ENCODE measurements at places on chromosomes 7 and 10.

DNA sequence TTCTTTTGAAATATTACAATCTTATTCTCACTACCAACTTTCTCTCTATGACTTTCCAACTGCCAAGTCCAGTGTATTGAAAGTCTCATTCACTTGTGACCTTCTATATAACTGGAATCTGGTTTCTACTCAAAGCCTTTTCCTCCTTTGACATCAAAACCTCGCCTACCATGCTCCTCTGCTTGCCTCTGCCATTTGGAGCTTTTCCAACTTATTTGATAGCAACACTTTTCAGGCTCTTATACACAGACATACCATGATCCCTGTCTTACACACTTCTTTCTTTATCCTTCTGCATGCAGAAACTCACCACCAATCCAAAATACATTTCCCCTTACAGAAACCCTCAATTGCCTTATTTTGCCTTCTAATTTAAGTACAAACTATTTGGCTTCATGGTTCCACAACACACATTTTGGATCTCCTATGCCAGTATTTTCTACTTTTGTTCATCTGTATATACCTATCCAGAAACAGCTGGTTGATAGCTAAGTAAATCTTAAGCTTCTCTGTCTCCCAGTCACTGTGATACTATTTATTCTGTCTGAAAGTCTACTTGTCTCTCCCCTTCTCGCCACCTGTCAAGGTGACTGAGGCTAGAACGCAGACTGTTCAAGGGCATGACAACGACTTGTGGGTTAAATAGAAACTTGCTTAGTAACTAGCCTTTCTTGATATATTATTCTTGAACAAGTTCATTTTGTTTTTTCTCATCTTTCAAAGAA, 22.4 kb downstream of the GNG11 start:
- no peak for DNase-seq

DNA sequence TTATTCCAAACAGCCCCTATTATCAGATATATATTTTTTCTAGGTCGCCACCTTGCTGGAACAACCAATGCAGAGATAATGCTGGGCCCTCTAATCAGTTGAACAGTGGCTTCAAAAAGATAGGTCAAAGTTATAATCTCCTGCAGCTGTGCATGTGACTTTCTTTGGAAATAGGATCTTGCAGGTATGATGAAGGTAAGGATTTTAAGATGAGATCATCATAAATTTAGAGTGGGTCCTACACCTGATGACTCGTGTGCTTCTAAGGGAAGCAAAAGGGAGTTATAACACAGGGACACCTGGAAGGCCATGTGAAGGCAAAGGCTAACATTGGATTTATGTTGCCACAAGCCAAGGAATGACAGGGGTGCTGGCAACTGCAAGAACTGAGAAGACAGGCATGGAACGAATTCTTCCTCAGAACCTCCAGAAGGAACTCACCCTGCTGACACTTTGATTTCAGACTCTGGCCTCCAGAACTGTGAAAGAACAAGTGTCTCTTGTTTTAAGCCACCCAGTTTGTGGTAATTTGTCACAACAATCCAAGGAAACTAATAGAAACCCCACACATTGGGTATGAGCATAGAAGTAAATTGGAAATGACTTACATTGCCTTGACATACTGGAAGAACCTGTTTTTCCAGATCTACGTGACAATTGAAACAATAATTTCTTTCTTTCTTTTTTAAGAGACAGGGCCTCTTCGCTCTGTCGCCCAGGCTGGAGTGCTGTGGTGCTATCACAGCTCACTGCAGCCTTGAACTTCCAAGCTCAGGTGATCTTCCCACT, 34.4 kb downstream of the CCDC71L start:
- DNase-seq, result no peak

DNA sequence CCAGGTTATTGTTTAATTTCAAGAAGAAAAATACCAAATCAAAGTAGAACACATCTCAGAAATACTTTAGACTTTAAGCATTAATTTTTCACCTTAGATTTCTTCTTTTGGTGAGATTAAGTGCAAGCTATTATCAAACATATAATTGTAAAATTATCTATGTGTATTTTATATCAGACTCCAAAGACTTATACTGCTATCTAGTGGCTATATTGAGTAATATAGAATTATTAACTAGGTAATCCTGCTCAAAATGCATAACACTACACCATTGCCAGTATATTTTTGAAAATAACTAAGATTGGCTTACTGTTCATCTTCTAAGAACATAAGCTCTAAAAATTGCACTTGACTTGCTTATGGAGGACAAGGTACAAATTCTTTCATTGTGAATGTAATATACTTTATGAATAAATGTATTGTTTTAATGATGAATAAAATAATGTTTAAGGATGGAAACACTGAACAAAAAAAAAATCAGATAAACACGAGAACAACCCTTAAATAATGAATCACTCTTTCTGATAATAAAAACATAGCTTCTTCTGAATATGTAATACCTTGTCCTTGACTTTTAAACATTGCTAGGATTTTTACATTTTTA, 86.7 kb upstream of the GNAI1 start:
- no peak for DNase-seq

DNA sequence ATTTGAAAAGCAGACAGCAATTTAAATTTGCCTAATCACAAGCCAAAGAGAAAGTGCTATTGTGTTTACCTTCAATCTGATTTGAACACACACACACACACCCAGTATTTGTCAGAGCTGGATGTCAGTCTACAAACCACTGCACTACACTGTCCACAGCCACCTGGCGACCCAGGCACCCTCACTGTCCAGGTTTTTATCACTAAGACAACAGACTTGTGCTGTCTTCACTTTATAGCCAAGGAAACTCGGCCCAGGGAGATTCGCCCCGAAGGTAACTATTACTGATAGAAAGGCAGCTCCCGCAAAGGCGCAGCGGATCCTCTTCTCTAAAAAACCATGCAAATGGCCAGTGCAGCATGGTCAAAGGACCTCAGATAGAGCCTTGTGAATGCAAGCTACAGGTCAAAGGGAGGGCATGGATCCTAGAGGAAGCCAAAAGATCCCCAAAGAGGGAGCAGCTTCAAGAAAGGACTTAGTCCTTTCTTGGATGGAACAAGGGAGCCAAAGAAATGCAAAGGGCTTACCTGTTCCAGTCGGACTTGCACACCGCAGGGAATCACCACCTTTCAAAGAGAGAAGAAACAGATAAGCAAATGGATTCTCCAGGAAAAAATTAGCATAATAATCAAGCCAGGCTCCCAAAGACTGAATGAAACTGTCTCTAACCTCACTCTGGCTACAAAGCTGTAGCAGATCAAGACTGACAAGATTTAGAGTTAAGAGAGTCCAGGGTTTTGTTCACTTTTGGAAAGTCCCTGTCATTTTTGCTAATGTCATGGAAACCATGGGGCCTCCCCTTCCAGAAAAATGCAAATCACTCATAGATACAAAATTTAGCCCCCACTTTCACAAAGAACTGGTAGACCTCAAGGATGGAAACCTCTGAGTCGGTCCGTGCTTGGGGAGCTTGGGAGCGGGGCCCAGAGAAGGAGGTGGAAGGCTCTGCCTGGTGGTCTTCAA, 101.1 kb downstream of the TNS3 start:
- DNase-seq, result peak; percentile 12

DNA sequence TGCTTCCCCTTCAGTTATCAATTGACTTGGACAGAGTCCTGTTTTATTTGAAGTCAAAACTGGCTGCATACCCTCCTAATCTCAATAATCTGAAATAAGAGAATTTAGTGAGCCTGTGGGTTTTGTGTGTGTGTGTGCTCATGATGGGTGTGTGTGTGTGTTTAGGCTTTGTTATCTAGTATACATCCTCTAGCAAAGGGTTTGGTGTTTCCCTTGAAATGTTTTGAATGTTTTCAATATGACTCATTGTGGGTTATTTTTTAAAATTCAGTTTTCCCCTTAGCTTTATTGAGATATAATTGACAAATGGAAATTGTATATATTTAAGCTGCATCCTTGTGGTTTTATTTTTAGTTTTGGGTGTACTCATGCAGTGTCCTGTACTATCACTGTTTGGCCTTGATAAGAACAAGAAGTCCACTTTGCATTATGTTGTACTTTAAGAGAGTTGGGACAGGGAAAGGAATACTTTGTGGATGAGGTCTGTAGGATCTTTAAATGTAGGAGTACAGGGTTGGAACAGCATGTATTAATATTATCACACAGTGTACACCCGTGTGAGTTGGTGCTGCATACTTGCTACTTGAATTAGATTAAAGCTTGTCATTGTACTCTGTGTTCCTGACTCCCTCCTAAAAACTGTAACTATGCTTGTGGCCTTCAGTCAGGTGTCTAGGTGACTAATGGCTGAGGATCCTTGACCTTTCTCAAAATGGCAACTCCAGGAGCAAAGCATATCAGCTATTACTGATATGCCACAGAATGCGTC, 58.3 kb downstream of the VCL start:
- DNase-seq, result peak; percentile 81

- DNase-seq, result no peak
These were observed 20.0 kb downstream of the VSIR start for GRCh38 chr10:71753091-71753959.

- no peak for DNase-seq
These were observed at the start of gene DMBT1 for GRCh38 chr10:122560279-122560804. TSS of gene DMBT1 (plus strand) at chr10:122560754. CDS start at chr10:122560771, 17 bp downstream.

Measured in activated CD4-positive, alpha-beta T cell treated with anti-CD3 and anti-CD28 coated beads, Interleukin-10, Interleukin-2, amounts not matched to agents 100 ng/mL and 50 ng/mL, durations not matched to agents 16 hours and 8 hours (primary cell).